Hypothalamus (tissue), 51 donors: ENCODE measurements at places on chromosomes 4 and X.

GRCh38 chrX:150088042-150088441 lies 149.8 kb upstream of the EOLA2 start:
- no peak for DNase-seq

DNA sequence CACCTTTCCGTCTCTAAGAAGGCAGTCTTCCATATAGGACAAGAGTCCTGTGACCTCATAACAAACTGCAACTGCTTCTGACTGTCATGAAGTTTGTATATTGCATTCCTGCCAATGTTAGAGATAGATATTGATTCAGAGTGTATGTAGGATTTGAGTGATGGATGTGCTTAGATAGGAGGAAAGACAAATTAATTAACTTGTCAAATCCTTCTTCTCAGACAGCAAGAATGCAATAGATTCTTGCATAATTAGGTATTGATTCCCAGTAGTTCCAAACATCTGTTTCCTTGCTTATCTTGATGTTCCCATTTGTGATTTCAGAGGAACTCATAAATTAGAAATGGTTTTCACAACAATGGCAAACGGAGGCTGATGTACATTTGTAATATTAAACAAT lies 555.3 kb downstream of the TRAM1L1 start:
- DNase-seq, result no peak

DNA sequence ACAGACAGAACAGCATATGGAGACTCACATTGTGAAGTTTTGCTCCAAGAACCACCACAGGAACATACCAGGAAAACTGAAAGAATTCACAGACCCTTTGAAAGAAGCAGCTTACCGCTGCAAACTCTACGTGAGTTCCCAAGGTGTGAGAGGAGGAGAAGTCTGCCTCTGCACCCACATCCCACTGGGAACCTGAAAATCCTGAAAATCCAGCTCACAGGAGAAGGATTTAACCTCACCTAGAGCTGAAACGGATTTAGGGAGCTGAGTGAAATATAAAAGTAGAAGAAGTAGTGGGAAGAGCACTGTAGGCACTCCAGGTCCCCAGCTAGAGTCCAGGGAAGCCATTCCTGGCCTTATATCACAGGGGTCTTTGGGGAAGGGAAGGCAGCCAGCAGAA lies 80.0 kb downstream of the FHIP1A start:
- DNase-seq, result no peak

DNA sequence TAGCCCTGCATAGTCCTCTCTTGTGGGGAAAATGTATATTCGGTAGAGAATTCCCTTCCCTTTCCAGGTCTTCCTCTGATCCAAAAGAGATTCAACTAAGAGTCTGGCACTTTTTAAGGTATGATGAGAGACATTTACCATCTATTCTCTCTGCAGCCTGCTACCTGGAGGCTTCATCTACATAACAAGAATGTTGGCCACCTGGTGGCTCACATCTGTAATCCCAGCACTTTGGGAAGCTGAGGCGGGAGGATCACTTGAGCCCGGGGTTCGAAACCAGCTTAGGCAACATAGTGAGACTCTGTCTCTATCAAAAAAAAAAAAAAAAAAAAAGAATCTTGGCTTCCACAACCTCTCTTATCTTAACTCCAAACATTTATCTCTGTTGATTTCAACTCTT lies 40.4 kb upstream of the NOCT start:
- DNase-seq, result no peak

DNA sequence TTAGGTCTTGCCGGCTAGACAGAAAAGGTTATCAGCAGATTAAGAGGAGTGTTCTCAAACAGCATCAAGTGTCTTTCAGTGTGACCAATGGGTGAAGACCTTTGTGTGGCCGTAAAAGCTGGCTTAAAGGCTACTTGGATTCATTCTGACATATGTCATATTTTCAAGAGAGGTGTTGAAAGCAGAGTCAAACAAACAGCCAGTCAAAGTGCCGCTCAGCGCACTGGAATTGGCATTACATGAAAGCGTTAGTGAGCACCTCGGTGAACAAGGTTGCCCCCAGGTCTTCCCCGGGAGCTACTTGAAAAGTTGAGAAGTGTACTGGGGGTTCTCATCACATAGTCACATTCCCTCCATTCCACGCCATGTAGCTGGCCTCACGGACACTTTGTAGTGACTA lies 148.9 kb downstream of the SOX3 start:
- DNase-seq, result no peak

GRCh38 chr4:73962724-73963123 lies 19.1 kb downstream of the PF4 start:
- no peak for DNase-seq

DNA sequence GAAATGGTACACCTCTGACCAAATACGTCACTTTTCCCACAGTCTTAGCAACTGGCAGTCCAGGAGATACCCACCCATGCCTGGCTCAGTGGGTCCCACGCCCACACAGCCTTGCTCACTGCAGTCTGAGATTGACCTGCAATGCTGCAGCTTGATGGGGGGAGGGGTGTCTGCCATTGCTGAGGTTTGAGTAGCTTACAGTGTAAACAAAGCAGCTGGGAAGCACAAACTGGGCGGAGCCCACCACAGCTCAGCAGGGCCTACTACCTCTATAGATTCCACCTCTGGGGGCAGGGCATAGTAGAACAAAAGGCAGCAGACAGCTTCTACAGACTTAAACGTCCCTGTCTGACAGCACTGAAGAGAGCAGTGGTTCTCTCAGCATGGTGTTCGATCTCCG lies 52.7 kb downstream of the AMER1 start:
- no peak for DNase-seq

DNA sequence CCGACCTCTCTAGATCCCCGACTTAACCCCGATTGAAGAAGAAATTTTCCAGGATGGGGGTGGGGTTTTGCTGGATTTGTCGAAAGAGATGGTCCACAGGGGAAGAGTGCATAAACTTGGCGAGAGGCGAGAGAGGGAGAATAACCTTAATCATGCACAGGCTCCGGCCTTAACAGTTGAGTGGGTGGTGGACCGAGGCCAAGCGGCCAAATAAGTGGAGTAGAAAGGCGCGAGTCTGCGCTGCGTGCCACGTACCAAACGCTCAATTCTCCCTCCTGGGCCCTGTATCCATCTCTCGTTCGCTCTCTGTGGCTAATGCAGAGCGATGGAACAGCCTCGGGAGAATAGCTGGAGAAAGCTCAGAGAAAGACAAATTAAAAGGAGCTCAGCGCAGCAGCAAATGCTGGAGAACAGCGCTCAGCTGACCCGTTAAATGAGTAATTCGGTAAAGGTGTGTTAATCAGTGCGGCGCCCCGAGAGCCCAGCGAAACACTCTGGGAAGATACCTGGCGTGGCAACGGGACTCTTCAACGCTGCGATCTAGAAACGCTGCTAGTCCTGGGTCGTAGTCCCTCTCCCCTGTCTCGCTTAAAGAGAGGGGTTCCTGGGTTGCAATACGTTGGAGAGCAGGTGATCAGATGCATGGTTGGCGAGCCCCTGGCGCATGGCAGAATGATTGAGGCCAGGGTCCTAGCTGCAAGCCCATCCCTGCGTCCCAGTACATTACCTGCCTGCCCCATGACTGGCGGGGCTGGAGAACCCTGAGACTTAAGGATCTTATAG lies 887 bp upstream of the IL1RAPL2 start:
- no peak for DNase-seq

- no peak for DNase-seq
These were observed 3.1 kb upstream of the TCEANC start for GRCh38 chrX:13649838-13650237.
